ENCODE measurements at places on chromosomes 7 and 10.

DNA sequence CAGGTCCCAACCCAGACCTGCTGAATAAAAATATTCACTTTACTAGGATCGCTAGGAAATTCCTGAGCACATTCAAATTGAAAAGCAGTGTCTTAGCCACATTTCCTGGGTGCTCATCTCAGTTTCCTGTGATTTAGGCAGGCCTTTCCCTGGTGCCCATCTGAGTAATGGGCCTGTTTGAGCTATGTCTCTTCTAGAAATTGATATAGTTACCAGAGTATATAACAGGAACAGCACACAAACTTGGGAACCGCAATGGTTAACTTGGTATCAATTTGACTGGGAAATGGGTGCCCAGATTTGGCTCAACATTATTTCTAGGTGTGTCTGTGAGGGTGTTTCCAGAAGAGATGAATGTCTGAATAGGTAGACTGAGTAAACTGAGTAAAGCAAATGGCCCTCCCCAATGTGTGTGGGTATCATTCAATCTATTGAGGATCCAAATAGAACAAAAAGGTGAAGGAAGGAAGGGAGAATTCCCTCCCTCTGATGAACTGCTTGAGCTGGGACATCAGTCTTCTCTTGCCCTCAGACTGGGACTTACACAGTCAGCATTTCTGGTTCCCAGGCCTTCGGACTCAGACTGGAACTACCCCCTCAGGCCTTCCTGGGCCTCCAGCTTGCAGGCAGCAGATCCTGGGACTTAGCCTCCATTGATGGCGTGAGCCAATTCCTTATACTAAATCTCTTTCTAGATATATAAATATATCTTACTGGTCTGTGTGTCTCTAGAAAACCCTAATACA, 99.1 kb downstream of the CCDC71L start:
- no peak for DNase-seq

DNA sequence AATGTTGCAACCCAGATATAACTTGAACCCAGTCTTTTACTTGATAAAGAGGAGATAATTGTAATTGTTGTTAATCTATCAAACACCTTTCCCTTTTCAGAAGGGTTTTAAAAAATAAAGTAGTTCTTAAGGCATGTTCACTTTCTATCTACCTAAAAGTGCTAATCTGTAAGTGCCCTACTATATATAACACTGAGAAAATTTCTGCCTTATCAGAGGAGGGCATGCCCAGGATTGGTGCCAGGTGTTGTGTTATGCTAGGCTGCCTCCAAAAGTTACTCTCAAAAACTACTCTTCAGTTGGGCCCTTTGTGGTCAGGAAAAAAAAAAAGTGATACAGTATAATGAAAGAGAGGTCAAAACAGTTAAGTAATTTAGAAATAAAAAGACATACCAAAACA, 36.3 kb downstream of the SMNDC1 start:
- DNase-seq = no peak

- no peak for DNase-seq
Observed at GRCh38 chr7:152959610-152960009, 200.1 kb downstream of the ACTR3B start.

DNA sequence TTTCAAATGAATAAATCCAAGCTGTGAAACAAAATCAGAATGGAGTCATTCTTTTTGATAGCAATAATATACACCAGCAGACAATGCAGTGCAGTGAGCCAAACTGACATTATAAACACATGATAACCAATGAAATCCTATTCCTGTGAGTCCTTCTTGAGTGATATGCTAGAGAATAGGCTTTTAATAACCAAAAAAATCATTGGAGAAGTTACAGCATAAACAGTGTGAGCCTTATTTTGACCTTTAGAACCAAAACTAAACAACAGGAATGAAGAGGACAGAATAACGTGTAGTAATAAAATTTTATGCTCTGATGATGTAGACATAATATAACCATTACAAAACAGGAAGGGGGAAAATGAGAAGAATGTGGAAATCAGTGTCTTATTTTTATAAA, 8.7 kb downstream of the HUS1 start:
- no peak for DNase-seq

- DNase-seq = no peak
Observed at GRCh38 chr7:20794676-20795075, 8.0 kb upstream of the SP8 start.

- DNase-seq = no peak
Observed at GRCh38 chr7:103373866-103374643, 26.6 kb downstream of the PSMC2 start.

GRCh38 chr7:80253237-80253636, 118.6 kb downstream of the GNAI1 start:
- DNase-seq = no peak

DNA sequence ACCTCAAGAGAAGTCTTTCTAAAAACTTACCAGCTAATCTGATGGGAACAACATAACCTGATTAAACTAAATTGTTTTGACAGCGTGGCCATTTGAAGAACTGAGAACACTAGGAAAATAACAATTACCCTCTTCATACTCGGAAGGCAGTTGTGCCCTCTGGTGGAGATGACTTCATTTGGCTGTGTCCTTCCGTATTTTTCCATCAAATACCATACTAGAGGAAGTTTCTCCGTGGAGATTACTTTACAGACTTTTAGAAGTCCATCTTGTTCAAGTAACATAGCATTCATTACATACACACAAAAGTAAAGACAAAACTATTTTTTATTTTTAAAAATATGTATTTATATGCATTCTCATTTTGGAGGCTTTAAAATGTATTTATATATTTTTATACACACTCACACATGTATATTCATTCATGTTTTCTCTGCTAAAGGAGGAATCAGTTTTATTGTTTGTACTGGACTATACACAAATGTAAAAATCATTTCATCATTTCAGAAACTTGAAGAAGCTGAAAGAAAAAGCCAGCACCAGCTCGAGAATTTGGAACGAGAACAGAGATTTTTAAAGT, 25.2 kb downstream of the SMNDC1 start:
- DNase-seq = no peak

GRCh38 chr7:121916211-121916610, 43.2 kb downstream of the PTPRZ1 start:
- DNase-seq = no peak

All from stimulated activated CD4-positive, alpha-beta T cell treated with anti-CD3 and anti-CD28 coated beads, Interleukin-12 subunit alpha, Interleukin-12 subunit beta, amount 100 ng/mL, for 48 hours (primary cell).